Stimulated activated CD4-positive, alpha-beta T cell treated with anti-CD3 and anti-CD28 coated beads, Interleukin-4, amount 100 ng/mL, for 24 hours (primary cell): ENCODE measurements at places on chromosomes 5 and 9.
A peak's percentile ranks its signal among the peaks of the same experiment; 100 is the strongest.

DNA sequence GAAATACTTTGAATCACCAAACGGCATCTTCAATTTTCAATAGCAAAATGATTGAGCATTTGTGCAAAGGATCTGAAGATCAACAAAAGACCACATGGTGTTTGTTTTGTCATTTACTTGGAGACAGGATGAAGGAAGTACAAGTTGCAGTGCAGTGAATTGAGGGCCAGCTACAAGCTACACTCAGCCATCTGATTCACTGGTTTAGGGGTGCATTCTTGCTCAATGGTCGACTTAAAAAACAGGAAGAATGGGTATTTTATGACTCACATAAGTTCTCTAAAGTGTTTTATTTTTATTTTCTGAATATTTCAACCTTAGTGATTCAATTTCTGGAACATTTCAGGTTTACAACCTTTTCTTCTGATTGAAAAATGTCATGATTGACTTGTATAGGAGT lies 412.1 kb upstream of the ADAMTSL1 start:
- no peak for DNase-seq

GRCh38 chr9:137267933-137268355 lies 9.6 kb upstream of the TOR4A start:
- no peak for DNase-seq

DNA sequence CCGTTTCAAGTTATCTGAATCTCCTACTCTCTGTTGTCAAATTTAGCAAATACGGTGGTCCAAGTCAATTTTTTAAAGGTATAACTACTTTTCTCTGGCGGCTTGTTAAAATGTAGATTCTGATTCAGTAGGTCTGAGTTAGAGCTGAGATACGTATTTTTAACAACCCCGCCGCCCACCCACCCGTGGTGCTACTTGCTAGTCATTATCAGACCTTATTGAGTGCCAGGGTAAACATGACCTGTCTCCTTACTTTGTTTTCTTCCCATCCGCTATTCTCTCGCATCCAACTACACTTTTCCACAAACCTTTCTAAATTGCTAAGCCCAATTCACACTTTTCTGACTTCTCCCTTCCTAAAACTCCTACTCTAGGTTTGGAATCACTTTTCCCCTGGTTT lies 694 bp upstream of the PLAA start:
- peak; percentile 51 for DNase-seq

- no peak for DNase-seq
These were observed 74.4 kb downstream of the GLIS3 start for GRCh38 chr9:4225291-4226028.

DNA sequence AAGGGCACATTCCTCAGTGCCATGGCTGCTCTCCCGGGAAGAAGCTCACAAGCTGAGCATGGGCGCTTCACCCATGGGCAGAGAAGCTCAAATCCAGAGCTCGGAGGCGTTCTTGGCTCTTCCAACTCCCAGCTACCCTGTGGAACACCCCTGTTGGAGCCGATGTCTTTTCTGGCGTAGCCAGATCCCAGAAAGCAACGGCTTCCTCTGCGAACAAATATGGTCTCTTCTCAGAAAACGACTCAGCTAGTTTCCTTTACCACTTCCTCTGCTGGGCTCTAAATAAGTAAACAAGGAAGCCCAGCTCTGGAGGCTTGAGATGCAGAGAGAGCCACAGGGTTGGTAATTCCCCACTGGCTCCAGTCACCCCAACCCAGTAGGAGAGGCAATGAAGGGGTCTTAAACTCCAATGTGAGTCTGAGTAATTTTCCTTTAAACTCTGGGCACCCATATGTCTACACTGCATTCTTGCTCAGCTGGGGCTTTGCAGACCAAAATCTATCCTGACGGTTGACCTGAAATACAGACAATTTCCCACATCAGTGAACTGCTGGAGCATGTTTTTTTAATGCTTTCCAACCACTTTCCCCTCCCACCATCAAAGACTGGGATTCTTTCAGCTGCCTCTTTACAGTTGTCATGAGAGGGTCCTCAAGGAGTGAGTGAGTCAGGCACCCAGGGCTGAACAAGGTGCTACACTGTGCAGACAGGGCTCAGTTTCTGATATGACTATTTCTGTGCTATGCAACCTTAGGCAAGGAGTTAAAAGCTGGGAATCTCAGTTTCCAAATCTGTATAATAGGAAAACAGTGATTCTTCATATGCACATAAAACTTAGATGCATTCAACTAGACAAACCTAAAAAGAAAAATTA lies at the start of gene LCP2:
LCP2 (minus strand) TSS at position 189 of the 874 bp plus-strand sequence; CDS start at position 23, 166 bp downstream.
- peak; percentile 64 for DNase-seq

DNA sequence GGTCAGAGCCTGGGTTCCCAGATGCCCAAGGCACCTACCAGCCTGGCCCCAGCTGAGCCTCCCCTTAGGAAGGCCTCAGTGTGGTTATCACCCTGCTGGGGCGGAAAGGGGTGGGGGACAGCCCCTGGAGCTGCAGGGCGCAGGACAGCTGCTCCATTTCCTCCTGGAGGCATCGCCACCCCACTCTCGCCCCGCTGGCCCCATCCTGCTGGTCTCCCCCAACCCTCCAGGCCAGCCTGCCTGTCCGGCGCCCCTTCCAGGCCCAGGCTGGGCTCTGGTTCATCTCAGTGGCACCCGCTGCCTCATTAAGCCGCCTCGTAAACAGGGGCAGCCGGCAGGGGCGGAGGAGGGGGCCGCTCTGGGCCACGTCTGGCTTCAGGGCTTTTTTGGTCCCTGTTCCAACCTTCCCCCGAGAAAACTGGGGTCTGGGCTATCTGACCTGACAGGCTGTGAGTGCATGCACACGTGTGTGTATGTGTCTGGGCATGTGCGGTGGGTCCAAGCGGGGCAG lies 30.8 kb upstream of the ENHO start:
- no peak for DNase-seq

GRCh38 chr9:69740872-69741505 lies 18.8 kb downstream of the PTAR1 start:
- DNase-seq: no peak

DNA sequence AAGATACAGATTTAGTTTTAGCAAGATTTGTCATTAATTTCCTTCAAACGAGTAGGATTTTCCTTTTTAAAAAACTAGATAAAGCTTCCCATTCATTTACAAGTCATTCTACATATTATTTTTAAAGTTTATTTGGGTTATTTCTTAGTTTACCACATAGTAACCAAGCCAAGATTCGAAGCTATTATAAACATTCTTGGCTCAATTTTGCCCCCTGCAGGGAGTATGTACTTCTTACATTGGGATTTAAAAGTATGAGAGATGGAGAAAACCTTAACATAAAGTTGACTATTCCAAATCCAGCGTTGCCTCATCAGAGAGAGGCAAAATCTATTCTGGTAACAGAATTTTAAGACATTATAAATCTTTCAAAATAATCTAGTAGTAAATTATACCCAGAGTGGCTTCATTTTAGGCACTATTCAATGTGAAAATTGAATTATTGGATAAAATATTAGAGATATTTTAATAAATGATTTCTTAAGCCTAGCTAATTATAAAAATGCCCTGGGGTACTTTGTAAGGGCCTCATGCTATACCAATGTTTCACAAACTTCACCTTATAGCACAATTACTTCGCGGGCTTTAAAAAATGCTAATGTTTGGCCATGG lies 39.1 kb downstream of the FBN2 start:
- DNase-seq: no peak

GRCh38 chr5:44257653-44258365 lies 131.4 kb downstream of the FGF10 start:
- DNase-seq: no peak

GRCh38 chr5:153794327-153794726 lies 244.4 kb downstream of the FAM114A2 start:
- no peak for DNase-seq

GRCh38 chr9:811106-811531 lies 30.4 kb upstream of the DMRT1 start:
- no peak for DNase-seq

GRCh38 chr5:170403675-170404074 lies 14.5 kb upstream of the KCNMB1 start:
- no peak for DNase-seq

GRCh38 chr5:179127136-179128040 lies 67.2 kb downstream of the ZNF354C start:
- DNase-seq: no peak

- DNase-seq: no peak
These were observed 25.5 kb upstream of the RAI14 start for GRCh38 chr5:34630596-34630995.

- no peak for DNase-seq
These were observed 33.8 kb downstream of the ZNF131 start for GRCh38 chr5:43154469-43154868.

DNA sequence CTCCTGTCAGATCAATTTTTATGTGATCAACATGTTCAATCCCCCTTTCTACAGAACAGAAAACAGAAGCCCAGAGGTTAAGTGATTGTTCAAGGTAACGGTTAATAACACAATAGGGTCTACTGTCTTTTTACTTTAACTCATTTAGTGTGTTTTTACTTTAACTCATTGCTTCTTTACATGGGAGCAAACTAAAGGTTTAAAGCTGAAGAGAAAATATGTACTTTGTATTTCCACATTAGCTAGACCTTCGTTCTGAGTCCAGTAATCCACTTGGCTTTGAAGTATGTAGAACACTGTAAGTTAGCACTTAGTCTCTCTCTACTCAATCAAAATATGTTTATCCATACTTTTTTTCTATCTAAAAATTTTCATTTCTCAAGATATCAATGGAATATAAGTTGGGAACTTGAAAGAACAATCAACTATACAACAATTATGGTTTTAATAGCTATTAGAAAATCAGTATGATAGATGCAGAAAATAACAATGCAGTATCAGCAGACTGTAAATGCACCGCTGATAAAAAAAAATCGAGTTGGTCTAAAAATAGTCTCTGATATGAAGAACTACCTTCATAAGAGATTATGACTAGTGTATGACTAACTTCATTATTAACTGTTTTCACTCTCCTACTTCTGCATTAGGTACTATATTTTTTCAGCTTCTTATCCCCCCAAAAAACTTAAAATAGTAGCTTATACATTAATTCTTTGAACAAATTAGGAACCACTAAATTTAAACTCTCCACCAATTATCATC lies 20.6 kb downstream of the PGGT1B start:
- DNase-seq: no peak

DNA sequence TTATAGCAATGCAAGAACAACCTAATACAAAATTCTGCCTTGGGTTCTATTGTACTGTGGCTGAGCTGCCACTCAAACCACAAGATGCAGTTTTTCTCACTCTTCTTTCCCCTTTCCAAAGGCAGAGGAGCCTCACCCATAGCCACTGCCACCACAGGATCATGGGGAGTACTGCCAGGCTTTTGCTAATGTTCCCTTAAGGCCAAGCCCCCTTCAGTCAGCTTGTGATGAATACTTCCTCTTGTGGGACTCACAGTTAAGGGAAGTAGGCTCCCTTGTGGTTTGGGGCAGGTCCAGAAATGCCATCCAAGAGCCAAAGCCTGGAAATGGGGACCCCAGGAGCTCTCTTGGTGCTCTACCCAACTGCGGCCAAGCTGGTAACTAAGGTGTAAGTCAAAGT lies 258.7 kb downstream of the SPATA31D1 start:
- no peak for DNase-seq

DNA sequence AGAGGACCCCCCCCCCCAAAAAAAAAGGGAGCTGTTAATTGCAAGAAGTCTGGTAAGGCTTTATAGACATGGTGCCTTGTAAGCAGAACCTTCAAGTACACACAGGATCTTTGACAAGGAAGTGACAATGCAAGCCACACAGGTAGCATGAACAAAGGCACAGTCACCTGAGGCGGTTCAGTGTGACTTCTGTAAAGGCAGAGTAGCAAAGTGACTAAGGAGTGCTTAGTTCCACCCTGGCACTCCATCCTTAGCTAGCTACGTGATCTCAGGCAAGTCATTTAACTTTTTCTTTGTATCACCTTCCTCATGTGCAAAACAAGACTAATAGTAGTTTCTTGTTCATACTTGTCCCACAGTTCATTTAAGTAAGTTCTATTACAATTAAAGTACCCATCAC lies 282.0 kb downstream of the PRELID2 start:
- no peak for DNase-seq

DNA sequence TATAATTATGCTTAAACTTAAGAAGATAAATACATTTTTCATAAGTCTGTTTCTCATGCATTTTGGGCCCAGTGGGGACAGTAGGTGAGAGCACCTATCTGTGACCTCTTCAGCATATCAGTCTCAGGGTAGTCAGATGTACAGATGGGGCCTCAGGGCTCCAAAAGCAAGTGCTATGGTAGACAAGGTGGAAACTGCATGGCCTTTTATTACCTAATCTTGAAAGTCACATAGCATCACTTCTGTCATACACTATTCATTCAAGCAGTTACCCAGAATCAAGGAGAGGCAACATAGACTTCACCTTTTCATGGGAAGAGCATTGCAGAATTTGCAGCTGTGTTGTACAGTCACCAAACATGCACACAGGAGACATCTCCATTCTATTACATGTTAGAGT lies 94.8 kb downstream of the SV2C start:
- no peak for DNase-seq

DNA sequence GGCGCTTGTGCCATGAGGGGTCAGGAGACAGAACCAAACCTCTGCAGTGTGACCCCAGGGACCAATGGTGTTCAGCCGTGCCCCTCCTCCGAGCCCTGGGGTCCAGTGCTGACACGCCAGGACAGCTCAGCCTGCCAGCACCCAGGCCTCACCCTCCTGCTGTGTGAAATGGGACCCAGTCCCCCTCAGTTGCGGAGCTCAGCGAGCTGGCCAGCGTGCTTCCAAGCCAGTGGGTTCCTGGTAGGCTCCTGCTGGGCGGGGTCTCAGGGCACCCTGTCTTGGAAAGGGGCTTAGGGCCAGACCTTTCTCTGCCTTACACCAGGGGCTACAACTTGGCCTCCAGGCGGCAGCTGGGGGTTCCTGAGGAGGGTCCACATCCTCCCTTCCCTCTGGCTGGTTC lies 4.4 kb downstream of the RNF44 start:
- no peak for DNase-seq

DNA sequence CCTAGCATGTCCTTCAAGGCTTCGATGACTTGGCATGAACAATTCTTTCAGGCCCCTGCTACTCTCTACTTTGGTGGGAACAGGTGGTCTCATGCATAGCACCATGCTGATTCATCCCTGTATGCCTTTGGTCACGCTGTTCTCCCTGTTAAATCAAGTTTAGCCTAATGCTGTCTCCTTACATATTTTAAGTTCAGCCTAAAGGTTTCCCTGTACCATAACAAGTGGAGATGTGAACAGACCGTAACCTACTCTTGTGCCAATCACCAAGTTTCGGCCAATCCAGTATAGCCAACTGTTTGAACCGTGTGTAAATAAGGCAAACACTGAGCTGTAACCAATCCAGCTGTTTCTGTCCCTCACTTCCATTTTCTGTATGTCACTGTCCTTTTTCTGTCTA lies 8.0 kb downstream of the GAS1 start:
- DNase-seq: no peak

GRCh38 chr9:104984121-104984520 lies 56.2 kb upstream of the ABCA1 start:
- no peak for DNase-seq
